ENCODE measurements at places on chromosomes 7 and 10.

DNA sequence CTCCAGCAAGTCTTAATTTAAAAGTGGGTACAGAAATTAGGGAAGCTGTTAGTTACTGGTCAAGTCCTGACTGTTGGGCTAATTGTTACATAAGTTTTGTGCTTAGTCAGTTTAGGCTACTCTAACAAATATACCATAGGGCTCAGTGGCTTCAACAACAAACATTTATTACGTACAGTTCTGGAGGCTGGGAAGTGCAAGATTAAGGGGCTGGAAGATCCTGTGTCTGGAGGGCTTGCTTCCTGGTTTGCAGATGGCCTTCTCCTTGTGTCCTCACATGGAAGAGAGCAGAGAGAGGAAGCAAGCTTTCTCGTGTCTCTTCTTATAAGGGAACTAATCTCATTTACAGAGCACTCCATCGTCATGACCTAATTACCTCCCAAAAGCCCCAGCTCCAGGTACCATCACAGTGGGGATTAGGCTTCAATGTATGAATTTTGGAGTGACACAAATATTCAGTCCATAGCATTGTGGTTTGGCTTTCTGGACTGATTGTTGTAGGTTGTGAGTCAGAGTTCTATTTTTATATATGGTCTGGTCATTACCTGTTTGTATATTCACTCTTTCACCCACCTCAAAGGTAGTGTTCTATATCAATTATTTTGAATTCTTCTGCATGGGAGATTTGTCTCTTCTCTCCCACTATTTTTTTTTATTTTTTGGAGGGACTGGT is 17.1 kb downstream of the ST7 start:
- no peak for DNase-seq

DNA sequence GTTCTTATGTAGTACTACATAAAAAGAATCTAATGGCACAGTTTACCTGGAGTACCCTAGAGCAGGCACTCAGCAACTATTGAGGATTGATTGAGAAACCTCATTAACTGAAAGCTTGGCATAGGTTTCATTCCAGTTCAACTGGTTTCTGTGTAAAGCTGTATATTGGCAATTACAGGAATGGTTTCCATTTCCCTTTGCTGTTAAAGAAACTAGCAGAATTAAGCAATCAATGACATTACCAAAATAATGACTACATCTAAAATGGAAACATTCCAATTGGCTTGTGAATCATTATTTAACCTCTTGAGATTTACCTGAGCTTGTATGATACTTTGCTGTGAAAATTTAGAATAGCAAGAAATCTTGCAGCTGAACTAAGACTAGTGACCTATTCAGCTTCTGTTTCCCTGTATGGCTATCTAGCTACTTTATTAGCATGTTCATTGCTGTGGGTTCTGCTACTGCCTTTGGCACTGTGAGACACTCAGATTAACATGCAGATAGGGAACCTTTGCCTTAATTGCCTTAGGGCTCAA is 33.5 kb upstream of the CADPS2 start:
- DNase-seq: no peak

GRCh38 chr7:156753630-156754029 is 113.1 kb downstream of the RNF32 start:
- DNase-seq: no peak

DNA sequence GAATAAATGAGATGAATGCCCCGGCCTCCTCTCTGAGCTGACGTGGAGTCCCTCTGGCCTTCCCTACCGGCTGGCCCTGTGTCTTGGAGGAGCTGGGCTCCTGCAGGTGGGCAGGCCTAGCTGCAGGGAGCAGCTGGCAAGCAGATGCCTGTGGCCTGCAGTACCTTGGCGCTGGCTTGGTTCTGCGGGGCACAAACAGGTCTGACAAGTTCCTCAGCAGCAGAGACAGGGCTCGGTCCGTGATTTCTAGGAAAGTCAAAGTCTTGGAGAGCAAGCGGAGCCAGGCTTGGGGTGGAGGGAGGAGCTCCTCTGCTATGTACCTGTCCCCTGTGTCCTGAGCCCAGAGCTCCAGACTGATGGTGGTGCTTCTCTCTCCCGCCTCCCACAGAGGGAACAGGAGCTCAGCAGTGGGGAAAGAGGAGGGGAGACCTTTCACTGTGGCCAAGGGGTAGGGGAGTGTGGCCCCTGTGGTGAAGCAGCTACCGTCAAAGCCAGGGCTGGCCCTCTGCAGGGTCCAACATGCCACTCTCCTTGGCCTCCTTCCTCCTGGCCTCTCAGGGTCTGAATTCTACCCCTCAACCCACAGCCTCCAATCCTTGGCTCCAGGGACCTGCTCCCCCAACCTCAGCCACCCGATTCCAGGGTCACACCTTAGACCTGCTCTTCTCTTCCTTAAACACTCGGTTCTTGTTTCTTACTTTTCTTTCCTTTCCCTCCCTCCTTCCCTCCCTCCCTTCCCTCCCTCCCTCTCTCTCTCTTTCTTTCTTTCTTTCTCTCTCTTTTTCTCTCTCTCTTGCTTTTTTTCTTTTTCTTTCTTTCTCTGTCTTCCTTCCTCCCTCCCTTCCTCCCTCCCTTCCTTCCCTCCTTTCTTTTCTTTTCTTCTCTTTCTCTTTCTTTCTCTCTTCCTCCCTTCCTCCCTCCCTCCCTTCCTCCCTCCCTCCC is 20.1 kb downstream of the MYL10 start:
- no peak for DNase-seq

GRCh38 chr7:121339082-121339481 is 10.3 kb downstream of the WNT16 start:
- no peak for DNase-seq

DNA sequence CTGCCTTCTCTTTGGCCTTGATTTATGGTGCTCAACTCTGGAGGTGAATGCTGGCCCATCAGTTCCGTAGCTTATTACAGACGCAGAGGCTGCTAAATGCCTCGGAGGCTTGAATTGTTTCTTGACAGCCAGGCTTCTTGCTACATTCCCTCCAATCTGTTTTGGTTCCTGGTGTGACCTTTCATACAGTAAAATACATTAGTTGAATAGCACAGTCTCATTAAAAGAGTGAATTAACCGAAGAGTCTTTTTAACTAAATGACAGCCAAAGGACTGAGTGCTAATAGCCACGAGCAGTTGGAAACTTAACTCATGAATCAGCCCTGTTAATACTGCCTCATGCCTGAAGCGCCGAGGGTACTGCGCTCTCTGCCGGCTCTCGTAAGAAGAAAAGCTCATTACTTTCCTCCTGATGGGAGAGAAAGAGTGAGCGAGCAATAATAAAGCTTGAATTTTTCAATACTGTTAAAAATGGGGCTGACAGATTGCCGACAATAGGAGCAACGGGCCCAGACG is 236.4 kb upstream of the GPR26 start:
- no peak for DNase-seq

GRCh38 chr7:33982425-33982786 is 77.1 kb downstream of the BMPER start:
- DNase-seq: no peak

GRCh38 chr7:67423065-67423464 is 426.4 kb downstream of the TYW1 start:
- DNase-seq: no peak

- DNase-seq: no peak
Observed at GRCh38 chr7:31443457-31443856, 70.4 kb upstream of the ITPRID1 start.

- no peak for DNase-seq
Observed at GRCh38 chr10:123643315-123643714, 22.8 kb upstream of the GPR26 start.
